ENCODE measurements at places on chromosomes 4 and X.

- DNase-seq = no peak
Measured at GRCh38 chrX:56947699-56948098, 47.6 kb downstream of the SPIN3 start.

DNA sequence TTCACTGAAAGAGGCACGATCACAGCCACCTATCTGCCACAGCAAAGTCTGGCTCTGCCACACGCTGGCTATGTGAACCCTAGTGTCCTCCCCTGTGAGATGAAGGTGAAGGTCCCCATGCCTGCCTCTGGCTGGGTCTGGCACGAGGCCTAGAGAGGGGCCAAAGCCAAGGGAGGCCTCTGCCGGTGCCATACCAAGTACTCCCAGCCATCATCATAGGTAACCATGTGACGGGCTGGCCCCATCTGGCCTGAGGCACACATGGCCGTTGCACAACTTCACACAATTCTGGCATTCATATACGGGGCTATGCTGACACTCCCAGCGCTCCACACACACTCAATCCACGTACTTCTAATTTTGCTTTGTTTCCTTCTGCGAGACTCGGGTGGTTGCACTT lies 15.3 kb downstream of the NOP14 start:
- no peak for DNase-seq

DNA sequence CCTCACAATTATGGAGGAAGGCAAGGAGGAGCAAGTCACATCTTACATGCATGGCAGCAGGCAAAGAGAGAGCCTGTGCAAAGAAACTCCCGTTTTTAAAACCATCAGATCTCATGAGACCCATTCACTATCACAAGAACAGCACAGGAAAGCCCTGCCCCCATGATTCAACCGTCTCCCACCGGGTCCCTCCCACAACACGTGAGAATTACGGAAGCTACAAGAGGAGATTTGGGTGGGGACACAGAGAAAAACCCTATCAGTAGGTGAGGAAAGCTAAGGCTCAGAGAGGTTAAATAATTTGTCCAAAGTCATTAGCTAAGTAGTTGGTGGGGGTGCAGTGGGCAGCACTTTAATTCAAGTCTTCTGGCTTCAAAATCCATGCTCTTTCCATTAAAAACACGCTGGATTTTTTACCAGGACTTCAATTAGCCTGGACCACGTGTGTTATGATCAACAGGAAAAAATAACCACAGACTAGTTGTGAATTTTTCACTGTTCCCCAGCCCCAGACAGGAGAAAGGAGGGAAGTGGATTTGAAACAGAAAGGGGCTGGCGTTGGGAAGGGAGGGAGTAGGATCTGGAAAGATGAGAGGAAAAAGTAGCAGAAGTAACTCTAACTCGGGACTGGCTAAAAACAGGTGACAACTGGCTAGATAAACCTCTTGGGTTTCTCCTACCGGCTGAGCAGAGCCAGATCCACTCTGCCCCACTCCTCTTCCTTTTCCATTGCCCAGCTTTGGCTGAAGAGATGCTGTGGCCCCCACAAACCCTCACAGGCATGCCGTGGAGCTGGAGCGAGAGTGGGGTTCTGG lies 986 bp downstream of the MTMR8 start:
- no peak for DNase-seq

GRCh38 chr4:115260195-115260594 lies 146.8 kb upstream of the NDST4 start:
- DNase-seq = no peak

DNA sequence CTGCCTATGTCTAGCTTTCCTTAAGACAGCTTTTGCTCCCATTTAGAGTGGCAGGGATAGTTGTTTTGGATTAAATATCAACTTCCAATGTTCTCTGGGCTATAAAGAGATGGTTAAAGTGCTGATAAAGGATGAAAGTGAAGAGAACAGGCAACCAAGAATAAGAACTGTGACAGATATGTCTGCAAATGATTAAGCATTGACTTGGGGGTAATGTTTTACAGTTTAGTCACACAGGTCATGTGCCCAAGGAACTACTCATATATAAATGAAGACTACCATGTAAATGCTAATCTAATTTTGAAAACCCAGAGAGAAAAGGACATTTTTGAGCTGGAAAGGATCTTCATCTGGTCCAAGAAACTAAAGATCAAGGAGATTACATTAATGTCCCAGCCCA lies 42.1 kb downstream of the RBMX2 start:
- DNase-seq = no peak

- no peak for DNase-seq
Measured at GRCh38 chrX:85052205-85052604, 48.5 kb downstream of the APOOL start.

GRCh38 chr4:122781486-122781885 lies 45.1 kb upstream of the FGF2 start:
- DNase-seq = no peak

GRCh38 chr4:60611762-60612496 lies 588.2 kb upstream of the ADGRL3 start:
- DNase-seq = no peak

DNA sequence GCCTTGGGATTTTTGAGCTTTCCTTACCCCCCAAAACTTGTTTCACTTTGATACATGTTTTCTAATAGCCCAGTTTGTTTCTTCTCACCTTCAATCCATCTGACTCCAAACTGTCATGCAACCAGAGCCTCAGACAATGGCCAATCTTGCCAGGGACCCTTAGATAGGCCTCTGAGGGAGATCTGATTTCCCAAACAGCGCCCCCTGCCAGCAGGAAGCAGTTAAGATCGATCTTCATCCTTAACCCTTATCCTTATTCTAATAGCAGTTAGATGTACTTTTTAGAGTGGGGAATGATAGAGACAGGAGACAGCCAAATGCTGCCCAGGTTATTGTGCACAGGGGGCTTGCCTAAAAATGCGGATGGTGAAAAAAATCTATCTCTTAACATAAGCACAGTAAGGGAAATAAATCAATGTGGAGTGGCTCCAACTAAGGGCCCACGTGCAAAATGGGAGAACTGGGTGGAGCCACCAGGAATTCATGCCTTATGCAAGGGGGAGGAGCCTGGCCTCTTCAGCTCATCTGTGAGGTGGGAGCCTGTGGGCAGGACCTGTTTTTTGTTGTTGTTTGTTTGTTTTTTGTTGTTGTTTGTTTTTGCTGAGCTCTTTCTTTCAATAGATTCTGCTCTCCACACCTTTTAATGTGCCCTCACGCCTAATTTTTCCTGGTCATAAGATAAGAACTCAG lies 833.6 kb upstream of the AGA start:
- no peak for DNase-seq

- no peak for DNase-seq
Measured at GRCh38 chr4:185269286-185269685, 59.9 kb downstream of the SNX25 start.

DNA sequence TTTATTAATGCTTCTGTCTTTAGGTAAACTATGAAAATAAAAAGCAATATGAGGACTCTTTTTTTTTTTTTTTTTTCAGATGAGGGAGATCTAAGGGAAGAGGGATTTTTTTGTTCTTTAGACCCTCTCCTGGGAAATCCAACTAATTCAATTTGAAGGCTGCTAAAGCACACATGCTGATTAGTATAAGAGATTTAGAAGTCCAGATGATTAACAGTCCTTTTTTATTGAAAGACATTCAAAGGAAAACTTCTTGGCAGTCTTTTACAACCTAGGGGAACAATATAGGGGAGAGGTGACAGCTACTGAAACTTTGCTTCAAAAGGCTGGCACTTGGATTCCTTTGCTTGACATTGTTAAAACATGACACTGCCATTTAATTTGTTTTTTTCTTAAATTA lies 602.5 kb downstream of the RAPGEF2 start:
- DNase-seq = no peak

DNA sequence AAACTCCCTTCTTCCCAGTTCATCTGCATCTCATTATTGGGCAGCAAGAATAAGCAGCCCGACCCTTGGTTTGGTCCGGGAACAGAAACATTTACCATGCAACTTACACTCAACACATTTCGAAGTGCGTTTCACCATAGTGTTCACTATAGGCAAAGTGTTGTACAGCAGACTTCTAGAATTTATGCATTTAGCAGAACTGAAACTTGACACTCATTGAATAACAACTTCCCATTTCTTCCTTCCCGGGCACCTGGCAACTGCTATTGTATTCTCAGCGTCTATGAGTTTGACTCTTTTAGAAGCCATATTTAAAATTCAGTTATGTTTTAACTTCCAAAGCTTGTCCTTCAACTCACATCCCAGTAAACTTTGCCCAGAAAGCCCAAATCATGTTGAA lies 840.6 kb downstream of the NLGN4X start:
- DNase-seq = no peak

DNA sequence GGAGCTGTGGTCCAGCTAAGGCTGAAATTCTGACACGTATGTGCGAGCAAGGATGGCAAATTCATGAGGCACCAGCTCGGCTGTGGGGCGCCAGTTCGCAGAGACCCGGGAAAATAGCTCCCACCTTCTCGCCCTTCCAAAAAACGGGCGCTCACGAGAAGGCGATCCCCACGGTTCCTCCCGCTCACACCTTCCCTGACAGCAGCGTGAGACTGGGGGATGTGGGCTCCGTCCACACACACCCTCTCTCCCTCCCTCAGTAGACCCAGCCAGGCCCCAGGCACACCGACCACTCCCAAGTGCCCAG lies 584 bp downstream of the GPC3 start:
- DNase-seq = no peak

- no peak for DNase-seq
Measured at GRCh38 chr4:124866301-124866700, 153.8 kb upstream of the ANKRD50 start.

DNA sequence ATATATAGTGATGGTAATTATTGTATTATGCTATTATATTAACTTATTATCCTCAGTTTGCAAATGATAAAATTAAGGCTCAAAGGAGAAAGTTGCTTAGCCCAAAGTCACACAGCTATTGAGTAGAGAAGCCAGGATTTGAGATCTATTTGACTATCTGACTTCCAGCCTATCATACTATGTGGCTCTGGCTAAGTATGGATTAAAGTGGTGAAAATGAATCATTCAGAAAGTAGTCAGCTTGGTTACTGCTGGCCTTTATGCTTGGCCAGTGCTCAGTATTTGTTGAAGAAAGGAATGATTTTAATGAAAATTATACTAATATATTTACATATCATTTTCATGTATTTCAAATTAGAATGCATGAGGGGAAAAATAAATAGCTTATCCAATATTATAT lies 219.8 kb downstream of the SHROOM3 start:
- no peak for DNase-seq

- DNase-seq = no peak
Measured at GRCh38 chr4:107801766-107802211, 22.9 kb upstream of the SGMS2 start.

DNA sequence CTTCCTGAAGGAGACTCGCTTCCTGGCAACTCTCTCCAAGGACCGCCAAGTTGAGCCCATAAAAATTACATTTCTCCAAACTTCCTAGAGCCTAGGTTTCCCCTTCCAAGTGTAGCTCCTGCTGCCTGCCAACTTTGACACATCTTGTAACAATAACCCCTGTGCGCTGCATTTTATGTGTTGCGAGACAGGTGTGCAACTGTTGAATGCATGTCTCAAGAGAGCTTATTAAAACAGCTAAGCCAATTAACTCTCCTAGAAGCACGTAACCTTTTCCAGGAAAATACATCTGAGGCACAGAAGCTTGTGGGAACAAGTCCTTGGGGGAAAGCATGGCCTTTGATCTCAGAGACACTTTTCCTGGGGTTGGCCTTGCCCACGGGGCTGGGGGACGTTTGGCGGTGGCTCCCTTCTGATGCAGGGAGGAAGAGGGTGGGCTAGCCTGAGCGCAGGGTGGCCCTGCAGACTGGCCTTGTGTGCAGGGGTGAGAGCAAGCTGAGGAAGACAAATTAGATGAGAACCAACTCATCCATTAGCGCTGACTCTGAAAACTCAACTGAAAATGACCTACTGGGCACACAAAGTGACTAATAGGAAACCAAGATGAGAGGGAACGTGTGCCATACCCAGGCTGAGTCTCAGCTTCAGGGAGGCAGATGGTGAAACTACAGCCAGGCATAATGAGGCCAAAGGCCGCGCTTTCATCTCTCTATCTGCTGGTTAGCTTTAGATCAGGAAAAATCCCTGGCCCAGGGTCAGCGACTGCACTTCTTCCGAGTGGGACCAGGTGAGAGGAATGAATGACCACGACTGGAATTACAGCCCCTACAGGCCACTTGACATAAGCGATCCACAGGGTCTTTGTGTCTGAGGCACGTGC lies 75.3 kb downstream of the ENPP6 start:
- DNase-seq = no peak

GRCh38 chrX:149717803-149718202 lies 5.9 kb downstream of the MAGEA11 start:
- no peak for DNase-seq

DNA sequence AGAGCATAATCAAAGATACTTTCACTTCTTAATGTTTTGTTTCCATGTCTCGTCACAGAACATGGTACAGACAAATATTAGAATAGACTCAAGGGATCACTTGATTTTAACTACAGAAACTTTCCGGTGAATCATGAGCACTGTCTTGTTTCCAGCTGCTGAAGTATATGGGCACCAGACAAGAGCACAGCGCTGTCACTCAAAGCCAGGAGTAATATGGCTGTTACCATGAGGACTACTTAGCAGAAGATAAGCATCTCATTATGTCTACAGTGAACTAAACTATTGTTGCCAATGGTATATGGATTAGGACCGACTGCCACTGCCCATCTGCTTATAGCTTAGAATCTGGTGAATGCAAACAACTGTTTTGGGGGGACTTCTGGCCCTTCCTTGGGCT lies 34.3 kb downstream of the MECP2 start:
- DNase-seq = no peak

GRCh38 chr4:131093303-131093702 lies 1997.4 kb downstream of the C4orf33 start:
- no peak for DNase-seq

DNA sequence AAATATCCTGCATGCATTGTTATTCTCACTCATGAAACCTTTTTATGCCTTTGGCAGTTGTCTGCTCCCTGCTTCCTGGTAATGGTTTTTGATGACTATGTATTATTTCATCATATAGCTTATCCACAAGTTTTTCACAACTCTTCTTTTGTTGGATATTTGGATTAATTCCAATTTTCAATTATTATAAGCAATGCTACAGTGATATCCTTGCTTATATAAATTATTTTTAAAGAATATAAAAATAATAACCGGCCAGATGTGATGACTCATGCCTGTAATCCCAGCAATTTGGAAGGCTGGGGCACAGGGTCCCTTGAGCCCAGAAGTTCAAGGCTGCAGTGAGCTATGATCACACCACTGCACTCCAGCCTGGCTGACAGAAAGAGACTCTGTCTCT lies 47.0 kb downstream of the ASIC5 start:
- no peak for DNase-seq

- peak; percentile 36 for DNase-seq
Measured at GRCh38 chrX:119512146-119512800, 44.0 kb downstream of the SLC25A5 start.

DNA sequence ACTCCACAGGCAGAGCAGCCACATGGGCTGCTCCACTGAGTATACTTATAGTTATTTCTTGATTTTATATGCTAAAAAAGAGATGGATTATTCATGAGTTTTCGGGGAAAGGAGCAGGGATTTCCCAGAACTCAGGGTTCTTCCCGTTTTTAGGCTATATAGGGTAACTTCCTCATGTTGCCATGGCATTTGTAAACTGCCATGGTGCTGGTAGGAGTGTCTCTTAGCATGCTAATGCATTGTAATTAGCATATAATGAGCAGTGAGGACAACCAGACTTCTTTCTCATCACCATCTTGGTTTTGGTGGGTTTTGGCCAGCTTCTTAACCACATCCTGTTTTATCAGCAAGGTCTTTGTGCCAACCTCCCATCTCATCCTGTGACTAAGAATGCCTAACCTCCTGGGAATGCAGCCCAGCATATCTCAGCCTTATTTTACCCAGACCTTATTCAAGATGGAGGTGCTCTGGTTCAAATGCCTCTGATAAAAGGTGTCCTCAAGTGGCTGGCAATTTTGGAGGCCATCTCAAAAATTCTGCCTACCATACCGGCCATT lies 213.0 kb upstream of the VEGFC start:
- DNase-seq = peak; percentile 1
